T-helper 2 cell (primary cell): ENCODE measurements at places on chromosomes 5 and 9.

- no peak for DNase-seq
These were observed 1.7 kb upstream of the KLHL3 start for GRCh38 chr5:137737349-137738131.

GRCh38 chr5:34460496-34460895 lies 195.6 kb upstream of the RAI14 start:
- DNase-seq = no peak

GRCh38 chr5:660491-661030 lies 32.6 kb downstream of the TPPP start:
- no peak for DNase-seq

DNA sequence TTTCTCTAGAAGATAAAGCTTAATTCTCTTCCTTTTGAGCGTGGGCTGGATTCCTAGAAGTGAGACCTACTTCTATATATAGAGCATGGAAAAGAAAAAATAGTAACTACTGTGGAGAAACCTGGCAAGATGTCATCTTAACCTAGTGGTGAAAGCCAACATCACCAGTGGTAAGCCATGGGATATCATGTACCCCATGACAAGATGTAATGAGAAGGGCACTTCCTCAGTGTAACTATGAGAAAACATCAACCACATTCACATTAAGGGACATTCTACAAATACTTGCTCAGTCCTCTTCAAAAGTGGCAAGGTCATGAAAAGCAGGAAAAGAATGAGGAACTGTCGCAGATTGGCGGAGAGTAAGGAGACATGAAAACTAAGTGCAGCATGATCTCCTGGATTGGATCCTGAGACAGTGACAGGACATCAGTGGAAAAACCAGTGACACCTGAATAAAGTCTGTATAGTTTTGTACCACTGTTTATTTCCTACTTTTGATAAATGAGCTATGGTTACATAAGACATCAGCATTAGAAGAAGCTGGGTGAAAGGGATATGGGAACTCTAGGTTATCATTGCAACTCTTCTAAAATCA lies 65.4 kb downstream of the PRRC1 start:
- no peak for DNase-seq

- no peak for DNase-seq
These were observed 646 bp downstream of the SWI5 start for GRCh38 chr9:128276574-128277270.
